ENCODE measurements at places on chromosomes 5 and 9.

DNA sequence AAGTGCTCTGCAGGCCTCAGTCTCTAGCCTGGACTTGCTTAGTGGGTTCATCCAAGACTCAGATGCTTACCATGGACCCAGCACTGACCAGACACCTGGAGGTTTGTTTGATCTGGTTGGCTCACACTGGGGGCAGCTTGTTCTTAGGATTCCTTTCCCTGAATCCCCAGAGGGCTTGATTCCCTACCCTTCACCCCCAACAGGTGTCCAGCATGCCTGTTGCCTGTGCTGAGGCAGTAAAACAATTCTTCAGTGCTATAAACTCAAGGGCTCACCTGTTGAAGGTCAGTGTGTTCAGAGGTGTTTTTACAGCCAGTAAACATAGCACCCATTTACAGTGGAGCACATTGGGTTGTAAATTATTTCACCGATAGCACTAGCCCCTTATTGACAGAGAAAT is 123.8 kb upstream of the KLF4 start:
- no peak for DNase-seq

DNA sequence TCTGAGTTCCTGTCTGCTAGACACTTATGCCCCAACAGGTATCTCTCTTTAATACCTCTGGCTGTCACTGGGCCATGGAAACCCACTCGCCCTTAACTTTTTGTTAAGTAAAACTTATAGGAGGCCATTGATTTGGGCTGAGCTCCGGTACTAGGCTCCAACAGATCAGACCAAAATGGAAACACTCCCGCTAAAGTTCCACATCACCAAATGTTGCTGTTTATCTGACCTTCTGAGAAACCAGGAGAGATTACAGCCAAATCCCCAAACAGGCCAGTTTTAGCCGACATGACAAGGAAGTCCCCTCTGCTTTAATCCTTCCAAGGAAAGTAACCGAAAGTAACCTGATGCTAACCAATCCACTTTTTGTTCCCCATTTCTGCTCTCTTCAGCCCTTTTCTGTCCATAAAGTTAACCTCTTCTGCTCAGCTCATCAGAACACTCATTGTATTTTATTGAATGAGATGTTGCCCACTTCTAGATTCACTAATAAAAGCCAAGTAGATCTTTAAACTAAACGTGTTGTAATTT is 115.2 kb upstream of the LHFPL2 start:
- DNase-seq, result no peak

DNA sequence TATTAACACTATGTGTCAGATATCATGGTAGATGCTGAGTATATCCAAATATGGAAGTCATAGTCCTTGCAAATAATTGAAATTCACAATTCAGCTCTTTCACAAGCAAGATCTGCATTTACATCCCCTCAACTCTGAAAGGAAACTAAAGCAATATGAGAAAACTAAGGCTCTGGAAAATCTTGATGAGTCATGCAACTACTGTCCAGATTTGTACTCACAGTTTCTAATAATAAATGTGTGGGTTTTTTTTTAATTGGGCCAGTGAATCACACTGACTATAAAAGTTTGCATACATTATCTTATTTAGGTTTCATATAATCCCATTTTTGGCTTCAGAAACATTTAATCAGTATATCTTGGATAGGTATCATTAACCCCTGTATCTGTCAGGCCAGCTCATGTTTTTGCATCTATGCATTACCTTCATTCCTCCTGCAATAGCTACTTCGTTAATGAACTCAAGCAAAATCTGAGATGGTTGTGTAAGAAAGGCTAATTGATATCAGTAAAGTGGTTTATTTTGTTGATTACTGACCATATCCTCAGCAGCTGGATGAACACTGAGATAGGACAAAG is 58.7 kb upstream of the PRR16 start:
- DNase-seq, result no peak

- no peak for DNase-seq
Observed at GRCh38 chr5:144484124-144484897, 313.6 kb downstream of the KCTD16 start.

GRCh38 chr9:102101723-102102122 is 363.3 kb upstream of the GRIN3A start:
- DNase-seq, result no peak

- no peak for DNase-seq
Observed at GRCh38 chr9:88775559-88775958, 215.7 kb upstream of the S1PR3 start.

GRCh38 chr5:174735498-174736330 is 11.3 kb downstream of the MSX2 start:
- no peak for DNase-seq

DNA sequence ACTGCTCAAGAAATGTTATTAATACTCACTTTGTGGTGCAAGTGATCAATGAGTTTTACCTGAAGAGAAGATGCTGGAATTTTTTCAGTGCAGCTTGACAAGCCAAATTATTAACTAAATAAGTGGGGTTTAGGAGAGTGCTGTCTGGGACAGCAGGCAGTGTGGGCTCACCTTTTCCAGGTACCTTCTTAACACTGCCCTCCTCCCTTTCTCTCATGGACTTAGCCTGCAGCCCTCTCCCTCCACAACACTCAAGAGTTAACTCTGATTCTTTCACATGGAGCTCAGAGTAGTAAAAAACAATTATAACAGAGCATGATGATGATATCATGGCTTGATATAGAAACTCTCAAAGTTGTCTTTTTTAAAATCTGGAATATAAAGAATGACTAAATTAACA is 404.8 kb upstream of the SLC30A5 start:
- no peak for DNase-seq

DNA sequence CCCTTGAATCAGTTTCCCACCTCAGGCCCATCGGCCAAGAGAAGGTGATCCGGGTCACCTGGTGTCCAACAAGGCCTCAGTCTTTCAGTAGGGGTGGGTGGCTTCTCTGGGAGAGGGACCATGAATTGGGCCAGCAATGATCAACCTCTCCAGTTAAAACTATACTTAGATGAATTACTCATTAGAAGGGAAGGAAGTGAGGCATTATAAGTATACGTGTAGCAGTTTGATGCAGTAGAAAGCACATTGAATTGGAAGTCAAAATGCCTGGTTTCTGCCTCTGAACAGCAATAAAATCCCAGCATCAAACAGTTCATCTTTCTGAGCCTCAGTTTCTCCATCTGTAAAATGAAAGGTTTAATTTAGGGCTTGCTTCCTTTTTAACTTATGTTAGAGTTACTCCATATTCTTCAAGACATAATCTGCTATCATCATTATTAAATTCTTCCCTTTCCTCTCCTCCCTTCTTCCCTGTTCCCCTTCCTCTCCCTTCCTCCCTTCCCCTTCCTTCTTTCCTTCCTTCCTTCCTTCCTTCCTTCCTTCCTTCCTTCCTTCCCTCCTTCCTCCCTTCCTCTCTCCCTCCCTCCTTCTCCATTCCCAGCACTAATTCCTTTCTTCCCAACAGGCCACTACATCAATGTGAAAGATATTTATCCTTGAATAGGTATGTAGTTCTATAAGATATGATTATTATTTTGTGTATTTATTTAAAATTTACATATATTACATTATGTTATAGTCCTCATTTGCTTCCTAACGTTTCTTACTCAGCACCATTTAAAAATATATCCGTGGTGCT is 18.6 kb upstream of the TMEM174 start:
- no peak for DNase-seq

DNA sequence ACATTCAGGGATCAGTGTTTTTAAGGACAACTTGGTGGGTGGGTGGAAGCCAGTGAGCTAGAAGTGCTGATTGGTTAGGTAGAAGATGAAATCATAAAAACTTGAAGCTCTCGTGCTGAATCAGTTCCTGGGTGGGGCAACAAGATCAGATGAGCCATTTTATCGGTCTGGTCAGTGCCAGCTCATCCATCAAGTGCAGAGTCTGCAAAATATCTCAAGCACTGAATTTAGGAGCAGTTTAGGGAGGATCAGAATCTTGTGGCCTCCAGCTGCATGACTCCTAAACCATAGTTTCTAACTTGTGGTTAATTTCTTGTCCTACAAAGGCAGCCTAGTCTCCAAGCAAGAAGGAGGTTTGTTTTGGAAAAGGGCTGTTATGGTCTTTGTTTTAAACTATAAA is 166.4 kb downstream of the FAM170A start:
- DNase-seq, result no peak

GRCh38 chr9:108811944-108812343 is 43.8 kb downstream of the ACTL7B start:
- no peak for DNase-seq
